ENCODE measurements at places on chromosomes 6 and 20.
A peak's percentile ranks its signal among the peaks of the same experiment; 100 is the strongest.

GRCh38 chr6:44002593-44003344, 124.5 kb downstream of the MRPL14 start:
- DNase-seq, result peak; percentile 66

GRCh38 chr20:59177266-59178250, 13.9 kb downstream of the ZNF831 start:
- DNase-seq, result no peak

- no peak for DNase-seq
These were observed 431.4 kb upstream of the RUNX2 start for GRCh38 chr6:44896701-44897100.

- DNase-seq, result peak; percentile 49
These were observed 395.5 kb upstream of the RUNX2 start for GRCh38 chr6:44932651-44933091.

GRCh38 chr6:25748049-25748448, 6.5 kb upstream of the SLC17A4 start:
- DNase-seq, result no peak

DNA sequence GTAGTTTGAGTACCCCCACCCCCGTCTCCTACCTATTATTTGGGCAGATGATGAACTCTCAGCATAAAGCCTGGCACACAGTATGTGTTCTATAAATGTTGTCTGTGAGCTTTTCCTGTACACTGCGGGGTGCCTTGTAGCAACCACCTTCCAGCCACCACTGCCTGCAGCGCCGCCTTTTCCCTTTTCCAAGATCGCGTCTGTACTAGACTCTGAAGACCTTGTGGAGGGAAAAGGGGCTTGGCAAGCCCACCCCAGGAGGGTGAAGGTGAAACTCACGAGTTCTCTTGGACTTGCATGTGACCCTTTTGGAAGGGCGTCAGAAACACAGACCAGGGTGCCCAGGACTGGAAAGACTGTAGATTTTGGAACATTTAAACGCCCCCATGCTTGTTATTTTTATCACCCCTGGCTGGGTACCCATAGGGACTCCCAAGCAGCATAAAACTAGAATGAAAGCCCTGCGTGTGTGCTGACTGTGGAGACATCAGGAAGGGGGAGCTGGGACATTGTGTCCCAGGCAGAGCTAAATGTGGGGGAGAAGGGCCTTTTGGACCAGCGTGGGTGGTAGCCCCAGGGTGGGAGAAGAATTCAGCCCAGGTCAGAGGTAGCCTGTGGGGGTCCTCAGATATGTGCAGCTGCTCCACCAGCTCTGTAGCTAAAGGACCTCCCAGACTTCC, 8.3 kb downstream of the BAK1 start:
- DNase-seq, result no peak

DNA sequence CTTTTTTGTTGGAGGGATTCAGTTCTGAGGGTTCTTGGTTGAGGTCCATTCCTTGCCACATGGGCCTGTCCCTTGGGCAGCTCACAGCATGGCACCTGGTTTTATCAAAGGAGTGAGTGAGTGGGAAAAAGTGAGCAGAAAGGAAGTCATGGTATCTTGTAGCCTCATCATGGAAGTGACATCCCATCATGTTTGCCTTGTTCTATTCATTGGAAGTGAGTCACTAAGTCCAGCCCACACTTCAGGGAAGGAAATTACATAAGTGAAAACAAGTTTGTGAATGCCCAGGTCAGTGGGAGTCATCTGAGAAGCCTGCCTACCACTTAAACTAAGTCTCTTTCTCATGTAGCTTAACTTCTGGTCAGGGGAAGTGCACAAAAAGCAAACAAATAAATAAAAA, 32.8 kb upstream of the ZNFX1 start:
- DNase-seq, result no peak

GRCh38 chr6:18675881-18676280, 288.7 kb downstream of the RNF144B start:
- no peak for DNase-seq

DNA sequence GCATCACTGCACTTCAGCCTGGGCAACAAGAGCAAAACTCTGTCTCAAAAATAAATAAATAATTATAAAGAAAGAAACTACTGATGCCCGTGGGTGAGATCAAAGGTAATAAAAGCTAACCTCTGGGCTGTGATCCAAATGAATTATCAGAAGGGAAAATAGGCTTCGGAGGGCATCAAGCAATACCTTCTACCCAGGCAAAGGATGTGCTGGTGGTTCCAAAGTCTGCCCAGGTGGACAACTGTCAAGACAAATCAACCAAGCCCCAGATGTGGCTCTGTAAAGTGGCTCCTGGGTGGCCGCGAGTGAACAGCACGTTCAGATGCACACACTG, 95.6 kb downstream of the SCML4 start:
- DNase-seq, result no peak

DNA sequence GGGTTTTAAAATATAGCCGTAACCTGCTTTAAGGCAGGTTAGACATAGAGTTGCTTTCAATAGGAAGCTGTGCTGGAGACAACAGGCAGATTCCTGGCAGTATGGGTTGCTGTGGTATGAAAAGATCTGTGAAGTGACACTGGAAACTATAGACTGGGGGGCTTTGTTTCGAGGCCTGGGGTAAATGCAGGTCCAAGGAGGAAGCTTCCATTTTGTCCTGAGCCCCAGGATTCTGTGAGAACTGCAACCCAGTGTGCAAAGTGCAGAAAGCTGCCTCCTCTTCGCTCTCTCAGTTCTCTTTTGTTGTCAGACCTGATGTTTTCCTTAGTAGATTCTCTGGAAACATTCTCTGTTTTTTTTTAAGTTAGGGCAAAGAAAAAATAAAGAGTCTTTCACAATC, 86.9 kb downstream of the LYRM4 start:
- DNase-seq, result no peak

GRCh38 chr6:149642829-149643580, 5.5 kb downstream of the KATNA1 start:
- no peak for DNase-seq

DNA sequence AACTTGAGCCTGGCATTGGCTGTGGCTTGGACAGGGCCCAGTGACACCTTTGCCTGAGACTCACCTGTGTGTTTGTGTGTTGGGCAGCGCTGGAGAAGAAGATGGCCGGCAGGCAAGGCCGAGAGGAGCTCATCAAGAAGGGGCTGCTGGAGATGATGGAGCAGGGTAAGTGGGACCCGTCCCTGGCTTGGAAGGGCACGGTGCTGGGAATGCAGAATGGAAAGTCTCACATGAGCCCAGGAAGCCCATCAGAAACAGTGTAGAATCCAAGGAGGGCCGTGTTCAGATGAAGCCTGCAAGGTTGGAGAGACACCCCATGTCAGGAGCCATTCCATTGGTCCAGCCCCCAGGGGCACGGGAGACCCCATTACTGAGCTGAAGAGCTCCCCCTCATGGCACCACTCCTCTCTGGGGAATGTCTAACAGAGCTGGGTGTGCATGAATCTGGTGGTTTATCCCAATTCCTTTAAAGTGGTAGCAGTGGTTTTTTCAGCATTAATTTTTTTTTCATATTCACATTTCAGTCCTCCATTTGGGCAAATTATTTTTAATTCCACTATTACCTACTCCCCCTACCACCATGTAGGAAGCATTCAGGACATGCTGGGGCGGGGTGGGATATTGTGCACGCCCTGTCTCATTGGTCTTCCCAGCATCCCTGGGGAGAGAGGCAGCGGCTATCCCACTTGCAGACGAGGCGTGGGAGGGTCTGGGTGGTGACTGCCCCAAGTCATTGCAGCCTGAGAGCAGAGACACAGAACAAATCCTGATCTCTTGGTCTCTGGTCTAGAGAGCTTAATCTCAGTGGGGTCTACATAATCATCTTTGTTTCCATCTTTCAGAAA, 143.6 kb downstream of the PHACTR3 start:
- no peak for DNase-seq

DNA sequence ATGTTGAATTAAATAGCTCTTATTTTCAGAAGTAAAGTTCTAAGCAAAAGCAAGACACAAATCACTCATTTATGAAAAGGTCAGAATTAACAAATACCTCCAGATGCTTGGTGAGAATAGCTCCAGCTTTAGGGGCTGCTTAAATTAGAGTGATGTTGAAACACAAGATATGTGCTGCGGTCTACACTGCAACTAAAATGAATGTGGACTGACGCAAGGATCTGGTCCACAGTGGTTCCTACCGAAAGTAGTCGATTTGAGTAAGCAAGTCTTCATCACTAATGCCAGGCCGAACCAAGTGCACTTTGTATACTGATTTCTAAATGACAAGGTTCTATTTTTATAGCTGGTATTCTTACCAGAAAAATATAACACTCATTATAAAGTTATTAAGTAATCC, 96.3 kb downstream of the PRDM1 start:
- DNase-seq, result no peak

GRCh38 chr6:2883673-2884072, 19.4 kb downstream of the SERPINB9 start:
- no peak for DNase-seq

DNA sequence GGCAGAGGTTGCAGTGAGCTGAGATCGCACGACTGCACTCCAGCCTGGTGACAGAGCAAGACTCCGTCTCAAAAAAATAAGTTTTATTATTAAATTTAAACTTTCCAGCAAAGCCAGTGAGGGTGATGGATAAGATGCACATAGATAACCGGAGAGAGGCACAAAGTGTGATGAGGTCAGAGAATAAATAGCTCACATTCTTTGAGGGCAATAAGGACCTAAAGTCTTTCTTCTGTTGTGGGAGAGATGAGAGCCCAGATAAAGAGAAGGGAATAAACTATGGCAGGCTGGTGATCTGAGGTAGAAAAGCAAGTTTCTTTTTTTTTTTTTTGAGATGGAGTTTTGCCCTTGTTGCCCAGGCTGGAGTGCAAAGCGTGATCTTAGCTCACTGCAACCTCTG, 20.6 kb upstream of the EZR start:
- no peak for DNase-seq

GRCh38 chr6:112804638-112805330, 457.7 kb downstream of the RFPL4B start:
- DNase-seq, result no peak

GRCh38 chr6:46719099-46719498, 16.1 kb downstream of the PLA2G7 start:
- DNase-seq, result no peak

DNA sequence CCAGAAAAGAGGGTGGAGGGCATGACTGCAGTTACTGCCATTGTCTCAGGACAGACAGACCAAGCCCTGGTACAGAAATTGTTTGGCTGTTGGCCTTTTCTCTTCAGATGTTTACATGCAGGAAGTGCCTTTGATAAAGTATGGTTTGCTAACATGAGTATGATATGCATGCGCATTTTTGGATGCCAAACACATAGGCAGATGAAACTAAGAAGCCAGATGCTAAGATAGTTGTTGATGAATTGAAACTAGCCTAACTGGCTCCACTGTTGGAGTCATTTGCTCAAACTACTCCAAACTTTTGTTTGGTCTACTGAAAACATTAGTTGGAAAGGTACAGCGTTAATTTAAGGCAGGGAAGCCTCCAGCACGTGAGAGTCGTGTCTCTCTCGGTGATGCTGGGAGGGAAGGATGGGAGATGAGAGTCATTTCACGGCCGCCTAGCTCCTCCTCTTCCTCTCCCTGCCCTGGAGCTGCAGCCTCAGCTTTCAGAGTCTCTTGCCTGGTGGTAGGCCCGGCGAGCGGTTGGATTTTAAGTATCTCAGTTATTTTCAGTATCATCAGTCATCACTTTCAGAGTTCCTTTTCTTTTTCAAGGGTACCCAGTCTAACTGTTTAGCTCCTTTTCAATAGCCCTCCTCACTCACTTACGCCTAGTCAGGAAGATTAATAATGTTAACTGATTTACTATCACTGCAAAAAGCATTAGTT, 29.7 kb downstream of the RREB1 start:
- peak; percentile 55 for DNase-seq

DNA sequence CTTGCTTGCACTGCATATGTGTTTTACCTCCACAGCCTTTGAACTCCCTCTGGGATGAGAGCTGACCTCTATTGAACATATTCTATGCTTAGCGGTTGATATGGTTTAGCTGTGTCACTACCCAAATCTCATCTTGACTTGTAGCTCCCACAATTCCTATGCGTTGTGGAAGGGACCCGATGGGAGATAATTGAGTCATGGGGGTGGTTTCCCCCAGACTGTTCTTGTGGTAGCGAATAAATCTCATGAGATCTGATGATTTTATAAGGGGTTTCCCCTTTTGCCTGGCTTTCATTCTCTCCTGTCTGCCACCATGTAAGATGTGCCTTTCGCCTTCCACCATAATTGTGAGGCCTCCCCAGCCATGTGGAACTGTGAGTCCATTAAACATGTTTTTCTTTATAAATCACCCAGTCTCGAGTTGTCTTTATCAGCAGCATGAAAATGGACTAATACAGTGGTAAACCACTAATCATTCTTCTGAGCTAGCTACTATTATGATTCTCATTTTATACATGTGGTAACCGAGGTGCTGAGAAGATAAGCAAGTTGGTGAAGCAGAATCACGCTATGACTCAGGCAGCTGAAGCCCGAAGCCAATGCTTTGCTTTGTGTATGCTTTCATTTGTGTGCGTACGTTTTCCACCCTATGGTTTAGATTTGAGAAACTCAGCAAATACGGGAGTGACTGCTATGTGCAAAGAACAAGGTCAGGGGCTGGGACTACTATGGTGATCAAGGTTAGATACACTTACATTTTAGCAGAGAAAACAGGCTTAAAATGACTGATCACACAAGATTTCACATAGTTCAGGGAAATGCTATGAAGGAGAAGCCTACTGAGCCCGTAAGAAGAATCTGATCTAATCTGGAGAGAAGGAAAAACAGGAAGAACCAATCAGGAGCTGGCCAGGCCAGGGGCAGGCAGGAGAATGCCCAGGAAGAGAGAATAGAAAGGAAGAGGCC, 363.5 kb downstream of the ESR1 start:
- DNase-seq, result peak; percentile 36

DNA sequence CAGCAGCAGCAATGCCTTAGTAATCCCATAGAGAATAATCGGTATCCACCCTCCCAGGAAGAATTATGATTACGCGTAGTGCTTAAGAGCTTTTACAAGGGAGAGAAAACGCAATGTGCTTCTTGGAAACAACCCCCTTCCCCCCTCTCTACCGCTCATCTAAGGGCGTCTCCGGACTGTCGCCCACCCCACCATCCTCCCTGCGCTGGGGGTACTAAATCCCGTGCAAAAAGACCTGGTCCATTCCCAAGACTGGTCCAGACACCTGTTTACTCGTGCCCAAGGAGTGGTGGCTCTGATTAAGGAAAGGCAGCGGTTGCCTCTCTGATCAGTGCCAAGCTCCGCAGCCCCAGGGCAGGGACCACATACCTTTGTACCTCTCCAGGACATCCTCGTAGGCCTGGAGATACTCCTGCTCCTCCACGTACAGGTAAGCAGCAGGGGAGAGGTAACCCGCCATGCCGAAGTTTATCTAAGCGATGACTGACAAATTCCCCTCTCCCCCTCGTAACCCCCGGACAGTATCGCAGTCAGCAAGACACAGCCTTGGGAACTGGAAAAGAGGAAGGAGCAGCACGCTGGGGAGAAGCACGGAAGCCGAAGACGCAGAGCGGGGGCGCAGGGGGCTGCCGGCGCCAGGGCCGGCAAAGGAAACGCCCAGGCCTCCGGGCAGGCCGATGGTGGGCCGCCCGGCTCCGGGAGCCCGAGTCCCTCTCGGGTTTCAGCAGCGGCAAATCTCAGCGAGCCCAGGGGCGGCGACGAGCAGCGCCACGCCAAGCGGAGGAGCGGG, 112.0 kb upstream of the BEND6 start:
- DNase-seq, result peak; percentile 18
